ENCODE measurements at places on chromosomes 1 and 21. TPM values are rescaled to one million over a fixed set of nuclear protein-coding genes. Genes with fewer than 3 reads are reported as not detected.

SPRR2F gene
- not detected for total RNA-seq

APH1A gene
- 154 TPM for total RNA-seq

NOS1AP gene
- 1.1 TPM for total RNA-seq

DNA sequence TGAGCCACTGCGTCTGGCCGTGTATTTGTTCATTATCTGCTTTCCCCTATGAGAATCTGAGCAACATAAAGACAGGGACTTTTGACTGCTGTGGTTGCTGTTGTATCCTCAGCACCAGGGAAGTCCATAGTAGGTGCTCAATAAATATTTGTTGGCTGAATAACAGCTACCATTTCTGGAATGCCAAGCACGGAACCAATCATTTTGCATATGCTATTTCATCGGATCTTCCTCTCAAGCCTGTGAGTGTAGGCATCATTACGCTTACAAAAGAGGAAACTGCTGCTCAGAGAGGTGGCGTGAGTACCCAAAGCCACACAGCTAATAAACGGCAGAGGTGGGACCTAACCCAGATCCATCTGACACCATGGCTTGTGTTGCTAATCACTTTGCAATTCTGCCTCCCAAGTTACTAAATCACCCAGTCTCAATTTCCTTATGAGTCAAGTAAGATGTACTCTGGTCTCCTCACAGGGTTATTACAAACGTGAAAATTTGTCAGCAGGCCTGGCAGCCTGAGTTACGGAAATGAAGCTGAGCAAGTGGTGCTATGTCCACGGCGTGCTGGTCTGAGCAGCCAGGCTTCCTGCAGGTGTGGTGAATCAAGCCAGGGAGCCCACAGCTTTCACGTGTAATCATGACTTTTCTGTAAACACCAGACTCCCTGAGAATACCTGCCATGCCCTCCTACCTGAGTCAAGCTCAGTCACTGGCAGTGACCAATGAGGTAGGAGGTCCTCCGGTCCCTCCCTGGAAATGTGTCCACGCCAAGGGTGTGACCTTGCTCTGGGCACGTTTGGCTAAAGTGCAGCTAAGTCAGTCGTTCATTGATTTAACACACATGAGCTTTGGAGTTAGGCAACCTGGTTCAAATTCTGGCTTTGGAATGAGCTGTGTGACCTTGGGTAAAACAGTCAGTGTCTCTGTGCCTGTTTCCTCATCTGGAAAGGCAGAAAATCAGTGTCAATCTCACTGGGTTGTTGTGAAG, 4.8 kb upstream of the RHCE start:
- DNase-seq = peak; percentile 36

- DNase-seq = peak; percentile 79
Observed at GRCh38 chr1:150149271-150150132, at the start of gene PLEKHO1. Gene PLEKHO1 (plus strand): TSS chr1:150149916. CDS start chr1:150150258, 342 bp downstream.

DNA sequence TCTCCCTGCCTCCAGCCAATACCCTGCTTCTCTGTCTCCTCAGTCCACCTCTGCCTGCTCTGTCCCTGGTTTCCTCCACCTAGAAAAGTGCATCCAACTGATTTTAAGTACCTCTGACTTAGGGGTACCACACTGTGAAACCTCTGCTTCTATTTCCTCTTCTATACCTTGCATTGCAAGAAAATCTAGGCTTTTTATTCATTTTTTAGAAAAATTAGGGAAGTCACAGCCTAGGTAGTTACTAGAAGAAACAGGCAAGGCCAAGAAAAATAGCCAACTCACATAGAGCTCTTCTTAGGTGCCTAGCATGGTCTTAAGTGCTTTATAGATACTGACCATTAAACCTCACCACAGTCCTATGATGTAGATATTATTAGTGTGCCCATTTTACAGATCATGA, 39.1 kb downstream of the HIVEP3 start:
- no peak for DNase-seq

DNA sequence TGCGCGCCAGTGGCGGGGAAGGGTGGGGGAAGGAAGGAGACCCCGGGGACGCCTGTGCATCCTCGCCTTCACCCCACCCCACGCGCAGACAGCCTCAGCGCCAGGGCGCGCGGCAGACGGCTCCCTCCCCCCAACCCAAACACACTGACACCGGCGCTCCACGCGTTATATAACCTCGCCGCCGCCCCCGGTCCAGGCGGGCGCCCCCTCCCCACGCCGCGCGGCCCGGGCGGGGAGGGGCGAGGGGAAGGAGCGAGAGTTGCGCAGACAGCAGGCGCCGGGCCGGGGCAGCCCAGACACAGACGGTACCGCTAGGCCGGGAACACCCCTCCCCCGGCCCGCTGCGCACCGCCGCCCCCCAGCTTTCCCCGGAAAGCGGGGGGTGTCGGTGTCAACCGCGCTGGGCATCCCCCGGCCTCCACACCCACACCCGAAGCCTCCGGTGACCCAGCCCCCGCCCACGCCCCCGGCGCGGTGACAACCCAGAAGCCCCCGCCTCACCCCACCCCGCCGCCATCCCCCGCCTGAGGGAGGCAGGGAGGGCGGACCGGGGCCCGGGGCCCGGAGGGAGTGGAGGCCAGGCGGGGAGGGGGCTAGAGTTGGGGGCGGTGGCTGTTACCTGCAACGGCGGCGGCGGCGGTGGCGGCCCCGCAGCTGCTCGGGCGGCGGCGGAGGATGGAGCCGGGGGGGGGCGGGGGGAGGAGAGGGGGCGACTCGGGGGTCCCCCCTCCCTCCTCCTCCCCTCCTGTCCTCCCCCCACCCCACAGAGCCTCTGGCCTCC, 432 bp downstream of the AKT3 start:
- no peak for DNase-seq

DNA sequence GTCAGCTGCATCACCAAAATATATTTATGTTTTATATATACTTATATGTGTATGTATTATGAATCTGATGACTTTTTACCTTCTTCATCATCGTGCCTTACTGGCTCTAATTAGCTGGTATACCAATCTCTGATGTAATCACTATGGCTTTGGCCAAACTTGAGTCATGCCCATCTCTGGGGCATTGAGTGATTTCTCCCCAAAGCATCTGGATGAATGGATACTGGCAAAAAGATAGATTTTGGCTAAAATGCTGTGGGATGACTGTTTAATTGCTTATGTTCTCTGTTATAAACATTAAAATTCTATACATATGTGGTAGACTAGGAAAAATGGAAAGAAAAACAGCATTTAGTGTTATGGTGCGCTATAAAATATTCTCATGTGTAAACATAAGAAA, 19.6 kb downstream of the CDKN2C start:
- DNase-seq = no peak

GRCh38 chr1:25797939-25798338, 2.1 kb upstream of the SELENON start:
- peak; percentile 55 for DNase-seq

- DNase-seq = peak; percentile 65
Observed at GRCh38 chr1:154423304-154423987, 18.3 kb downstream of the IL6R start.

DNA sequence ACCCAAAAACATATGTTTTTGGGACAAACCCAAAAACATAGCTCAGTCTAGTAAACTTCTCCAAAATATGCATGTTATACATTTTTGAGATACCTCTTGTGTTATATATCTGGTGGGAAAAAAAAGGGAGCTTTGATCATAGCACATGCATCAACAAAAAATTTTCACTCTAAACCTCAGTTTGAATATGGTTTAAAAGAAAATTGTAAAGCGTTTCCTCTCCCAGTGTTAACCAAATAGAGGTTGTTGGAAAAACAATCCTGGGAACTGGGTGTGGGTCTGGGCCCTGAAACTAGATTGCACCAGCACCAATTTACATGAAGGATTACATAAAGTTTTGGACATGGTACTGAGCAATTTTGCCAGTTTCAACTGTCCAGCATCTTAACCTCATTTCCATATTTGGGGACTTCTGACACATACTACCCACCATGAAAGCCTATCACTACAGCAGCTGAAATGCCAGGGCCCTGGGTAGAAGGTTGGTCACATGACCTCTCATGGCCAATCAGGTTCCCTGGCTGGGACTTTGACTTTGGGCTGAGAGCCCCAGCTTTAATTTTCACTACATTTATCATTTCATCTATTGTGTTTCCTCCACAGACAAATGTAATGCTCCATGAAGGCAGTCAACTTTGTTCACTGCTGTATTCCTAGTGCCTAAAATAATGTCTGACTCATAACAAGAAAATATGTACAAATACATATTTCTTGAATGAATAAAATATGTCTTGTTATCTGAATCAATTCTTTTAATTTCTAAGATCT, 150.7 kb downstream of the SETD4 start:
- DNase-seq = no peak

- no peak for DNase-seq
Observed at GRCh38 chr1:65491472-65491871, 71.0 kb downstream of the LEPR start.

DNA sequence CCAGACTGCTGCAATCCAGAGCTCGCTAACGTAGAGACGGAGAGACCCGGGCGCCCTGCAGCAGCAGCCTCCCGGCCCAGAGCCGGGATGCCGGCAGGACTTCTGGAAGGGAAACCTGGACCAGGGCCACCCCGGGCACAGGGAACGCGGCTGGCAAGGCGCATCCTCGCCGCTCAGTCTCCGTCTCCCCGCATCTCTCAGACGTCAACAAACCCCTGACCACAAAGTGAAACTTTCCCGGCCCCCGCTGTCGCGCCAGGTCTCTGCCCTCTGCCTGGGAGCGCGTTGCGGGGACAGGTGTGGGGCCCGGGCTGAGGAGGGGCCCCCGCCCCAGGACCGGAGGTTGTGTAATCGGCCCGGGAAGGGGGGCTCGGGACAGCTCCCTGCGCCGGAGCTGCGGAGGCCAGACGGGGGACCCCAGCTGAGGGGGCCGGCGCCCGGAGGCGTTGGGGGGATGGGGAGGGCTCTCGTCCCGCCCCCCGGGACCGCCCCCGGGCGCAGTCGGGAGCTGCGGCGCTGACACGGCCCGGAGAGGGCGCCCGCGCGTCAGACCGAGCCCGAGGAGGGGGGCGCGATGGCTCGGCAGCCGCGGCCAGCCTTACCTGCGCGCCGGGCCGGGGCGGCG, 116.6 kb upstream of the HIVEP3 start:
- DNase-seq = peak; percentile 13

DNA sequence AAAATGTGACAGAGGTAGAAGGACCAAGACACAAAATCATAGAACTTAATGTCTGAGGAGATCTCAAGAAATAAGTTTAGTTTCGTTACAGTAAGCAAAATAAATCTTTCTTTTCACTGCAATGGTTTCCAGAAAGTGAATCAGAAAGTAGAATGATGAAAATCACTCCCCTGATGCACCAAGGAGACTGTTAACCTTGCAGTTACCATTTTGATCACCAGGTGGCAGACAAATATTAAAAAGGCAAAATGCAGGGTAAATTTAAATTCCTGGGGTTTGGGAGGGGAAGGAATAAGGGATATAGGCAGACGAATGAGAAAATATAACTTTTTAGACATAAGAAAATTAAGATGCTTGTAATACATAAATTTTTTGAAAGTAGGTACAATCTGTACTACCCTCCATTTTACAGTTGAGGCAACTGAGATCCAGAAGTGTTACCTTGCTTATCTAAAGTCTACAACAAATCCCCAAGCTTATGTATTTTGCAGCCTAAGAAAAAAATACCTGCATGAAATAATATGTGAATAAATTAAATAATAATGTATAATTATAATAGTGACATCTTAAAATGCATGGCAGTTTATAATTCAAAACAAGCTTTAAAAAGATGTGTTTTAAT, 253.2 kb downstream of the CRB1 start:
- DNase-seq = peak; percentile 67

DNA sequence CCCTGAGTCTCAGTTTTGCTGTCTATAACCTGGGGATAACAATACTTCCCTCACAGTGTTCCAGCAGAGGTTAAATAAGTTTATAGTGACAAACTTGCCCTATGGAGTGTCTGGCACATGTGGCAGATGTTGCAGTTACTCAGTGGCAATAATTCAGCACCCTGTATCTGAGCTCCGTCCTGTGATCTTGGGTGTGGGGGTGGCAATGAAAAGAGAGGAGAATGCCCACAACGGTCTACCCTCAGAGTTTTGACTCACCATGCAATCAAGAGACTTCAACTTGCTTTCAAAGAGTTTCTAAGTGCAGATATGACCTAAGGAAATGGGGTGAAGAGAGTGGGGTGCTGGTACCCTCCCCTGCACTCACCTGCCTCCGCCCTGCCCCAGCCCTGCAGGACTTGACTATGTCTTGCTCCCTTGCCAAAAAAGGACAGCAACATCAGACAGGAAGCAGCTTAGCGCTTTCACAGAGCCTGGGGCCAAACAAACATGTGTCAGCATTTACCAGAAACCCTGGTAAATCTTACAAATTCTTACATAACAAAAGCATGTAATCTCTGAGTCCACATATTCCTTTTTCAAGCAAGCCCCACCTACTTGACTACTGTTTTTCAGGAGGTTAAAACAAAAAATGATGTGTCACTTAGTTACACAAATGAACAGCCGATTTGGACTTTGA, 185.1 kb upstream of the CAMK1G start:
- DNase-seq = peak; percentile 100

DNA sequence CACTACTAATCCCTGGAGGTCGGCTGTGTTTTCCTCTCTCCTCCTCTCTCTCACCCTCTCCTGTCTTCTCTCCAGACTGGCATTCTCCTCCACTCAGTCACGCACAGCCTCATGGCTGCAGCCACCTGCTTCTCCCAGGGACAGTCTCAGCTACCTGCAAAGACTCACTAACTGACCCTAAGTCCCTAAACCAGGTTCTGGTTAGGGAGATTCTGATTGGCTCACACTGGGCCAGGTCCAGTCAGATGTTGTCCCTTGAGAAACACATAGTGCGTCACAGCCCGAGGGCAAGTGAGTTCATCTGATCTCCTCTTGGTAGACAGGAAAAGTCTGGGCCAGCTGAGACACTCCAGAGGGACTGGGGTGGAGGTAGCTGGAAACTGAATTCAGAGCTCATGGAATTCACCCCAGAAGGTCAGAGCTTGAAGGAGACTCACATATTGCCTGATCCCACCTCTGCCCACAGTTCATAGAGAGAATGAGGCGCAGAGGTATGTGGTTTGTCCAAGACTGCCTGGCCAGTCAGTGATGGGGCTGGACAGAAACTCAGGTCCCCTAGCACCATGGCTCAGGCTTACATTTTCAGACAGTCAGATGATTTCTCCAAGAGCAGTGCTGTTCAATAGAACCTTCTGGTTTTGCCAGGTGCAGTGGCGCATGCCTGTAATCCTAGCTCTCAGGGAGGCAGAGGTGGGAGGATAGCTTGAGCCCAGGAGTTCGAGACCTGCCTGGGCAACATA, 40.4 kb upstream of the RPL11 start:
- DNase-seq = peak; percentile 79

DNA sequence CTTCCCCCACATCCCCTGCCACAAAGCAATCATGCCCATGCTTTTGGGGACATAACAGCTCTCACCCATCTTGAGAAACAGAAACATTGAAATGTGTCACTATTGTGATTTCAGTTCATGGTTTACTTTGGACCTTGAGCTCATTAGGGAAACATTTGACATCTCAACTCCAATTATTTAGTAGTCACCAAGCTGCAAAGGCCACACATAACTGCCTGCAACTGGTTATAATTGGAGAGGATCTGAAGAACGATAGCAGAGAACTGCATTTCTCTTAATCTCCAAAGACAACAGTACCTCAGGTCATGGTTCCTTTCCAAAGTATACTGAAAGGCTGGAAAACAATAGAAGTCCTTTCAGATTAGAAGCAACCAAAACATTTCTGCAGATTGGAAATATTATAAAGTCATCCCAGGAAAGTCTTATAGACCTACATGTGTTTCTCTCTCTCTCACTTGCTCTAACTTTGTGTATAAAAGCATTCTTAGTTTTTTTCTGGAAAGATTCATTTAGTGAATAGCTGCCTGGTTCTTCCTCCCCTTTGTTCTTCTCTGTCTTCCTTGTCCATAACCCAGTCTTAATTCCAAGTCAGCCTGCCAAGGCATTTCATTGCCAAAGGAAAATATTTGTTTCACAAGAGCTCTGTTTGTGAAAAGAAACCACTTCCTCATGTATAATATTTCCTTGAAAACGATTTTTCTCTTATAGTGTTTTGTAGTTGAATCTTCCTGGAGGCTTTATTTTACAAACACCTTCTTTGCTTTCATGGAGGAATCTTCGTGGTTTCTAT, 426.8 kb downstream of the ADGRL2 start:
- peak; percentile 80 for DNase-seq

All from MCF 10A (cell line).